ENCODE measurements at places on chromosomes 7 and 10. TPM values are rescaled to one million over a fixed set of nuclear protein-coding genes. Genes with fewer than 3 reads are reported as not detected.

DNA sequence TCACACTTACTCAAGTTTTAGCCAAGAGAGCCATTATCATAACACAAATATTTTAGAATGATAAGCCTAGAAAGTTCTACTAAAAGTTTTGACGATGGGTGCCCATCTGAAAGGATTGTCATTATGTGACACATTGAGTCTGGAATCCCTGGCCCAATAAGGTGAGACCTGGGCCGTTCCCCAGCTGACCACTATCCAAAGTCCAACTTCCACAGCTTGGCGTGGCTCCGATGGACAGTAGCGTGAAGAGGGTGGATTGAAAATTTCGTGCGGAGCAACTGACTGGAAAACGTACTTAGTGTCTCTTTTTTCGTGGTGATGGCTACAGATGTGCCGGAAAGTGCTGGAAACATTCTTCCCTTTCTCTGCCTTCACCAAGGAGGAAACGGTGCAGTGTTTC lies 439.0 kb upstream of the ZMIZ1 start:
- DNase-seq, result no peak

GRCh38 chr10:62422068-62422590 lies 48.0 kb downstream of the ZNF365 start:
- DNase-seq, result no peak

- no peak for DNase-seq
Observed at GRCh38 chr10:79940431-79940830, 8.5 kb downstream of the SFTPD start.

GRCh38 chr7:17434191-17434590 lies 135.7 kb downstream of the AHR start:
- DNase-seq, result no peak

DNA sequence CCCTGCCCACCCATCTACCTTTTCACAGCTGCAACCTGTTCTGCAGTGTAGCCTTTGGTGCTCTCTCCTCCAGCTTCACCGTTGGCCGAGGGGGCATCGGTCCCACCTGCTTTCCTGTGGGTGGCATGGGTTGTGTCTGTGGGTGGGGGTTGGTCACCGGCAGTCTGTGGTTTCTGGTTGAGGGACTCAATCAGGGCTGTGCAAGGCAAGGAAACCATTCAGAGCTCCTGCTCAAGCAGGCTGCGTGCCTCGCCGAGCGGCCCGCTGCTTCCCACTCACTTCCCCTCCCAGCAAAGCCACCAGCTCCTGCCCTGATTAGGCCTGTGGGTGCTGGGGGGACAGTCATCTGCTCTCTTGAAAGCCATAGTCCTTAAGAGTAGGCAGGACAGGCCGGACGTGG lies 9.8 kb downstream of the DNAJB12 start:
- DNase-seq, result no peak

DNA sequence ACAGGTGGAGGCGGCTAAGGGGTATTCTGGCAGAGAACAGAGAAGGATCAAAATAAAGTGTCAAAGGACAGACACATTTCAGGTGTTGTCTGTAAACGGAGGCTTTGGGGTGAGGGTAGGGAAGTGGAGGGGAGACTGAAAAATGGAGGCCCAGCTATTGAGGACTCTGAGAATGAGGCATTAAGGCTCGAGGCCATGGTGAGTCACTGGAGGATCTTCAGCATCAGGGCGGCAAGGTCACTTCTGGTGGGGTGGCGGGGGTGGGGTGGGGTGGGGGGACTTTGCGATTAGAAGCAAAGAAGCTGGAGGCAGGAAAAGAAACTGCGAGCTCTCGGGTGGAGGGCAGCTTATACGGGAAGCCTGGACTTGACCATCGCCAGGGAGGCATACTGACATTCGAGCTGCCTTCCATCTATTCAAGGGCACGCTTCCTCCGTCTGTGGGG lies 58.4 kb upstream of the PCGF5 start:
- no peak for DNase-seq

GRCh38 chr7:8176370-8177081 lies 85.4 kb downstream of the ICA1 start:
- no peak for DNase-seq

DNA sequence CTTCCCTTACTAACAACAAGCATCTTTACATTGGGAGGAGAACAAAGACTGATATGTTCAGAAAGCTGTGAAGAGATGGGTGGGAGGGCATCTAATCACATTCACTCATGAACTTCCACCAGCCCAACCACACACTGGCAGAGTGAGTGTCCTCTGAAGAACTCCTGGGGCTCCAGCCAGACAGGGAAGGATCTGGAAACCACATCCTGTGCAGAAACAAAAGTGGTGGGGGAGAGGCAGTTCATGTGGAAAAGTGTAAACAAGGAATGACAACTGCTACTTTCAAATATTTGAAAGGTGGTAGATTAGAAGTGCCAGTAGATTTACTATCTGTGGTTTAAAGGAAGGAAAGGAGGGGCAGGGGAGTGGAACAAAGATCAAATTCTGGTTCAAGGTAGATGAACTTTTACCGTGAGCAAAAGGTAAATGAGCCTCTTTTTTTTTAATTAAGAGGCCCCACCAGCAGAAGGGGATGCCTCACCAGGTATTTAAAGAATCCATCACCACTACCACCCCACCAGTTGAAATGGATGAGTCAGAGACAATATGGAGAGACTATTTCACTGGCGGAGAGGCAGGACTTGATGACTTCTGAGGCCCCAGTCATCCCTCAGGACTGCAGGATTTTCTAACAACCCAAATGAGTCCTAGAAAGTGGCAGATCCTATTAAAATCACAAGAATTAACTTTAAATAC lies 34.5 kb downstream of the GOT1 start:
- no peak for DNase-seq

- DNase-seq, result no peak
Observed at GRCh38 chr7:17934094-17934493, 6.2 kb downstream of the SNX13 start.

- DNase-seq, result no peak
Observed at GRCh38 chr10:29541422-29542210, 93.2 kb downstream of the SVIL start.

GRCh38 chr10:132996603-132997343 lies 54.4 kb upstream of the CFAP46 start:
- no peak for DNase-seq

DNA sequence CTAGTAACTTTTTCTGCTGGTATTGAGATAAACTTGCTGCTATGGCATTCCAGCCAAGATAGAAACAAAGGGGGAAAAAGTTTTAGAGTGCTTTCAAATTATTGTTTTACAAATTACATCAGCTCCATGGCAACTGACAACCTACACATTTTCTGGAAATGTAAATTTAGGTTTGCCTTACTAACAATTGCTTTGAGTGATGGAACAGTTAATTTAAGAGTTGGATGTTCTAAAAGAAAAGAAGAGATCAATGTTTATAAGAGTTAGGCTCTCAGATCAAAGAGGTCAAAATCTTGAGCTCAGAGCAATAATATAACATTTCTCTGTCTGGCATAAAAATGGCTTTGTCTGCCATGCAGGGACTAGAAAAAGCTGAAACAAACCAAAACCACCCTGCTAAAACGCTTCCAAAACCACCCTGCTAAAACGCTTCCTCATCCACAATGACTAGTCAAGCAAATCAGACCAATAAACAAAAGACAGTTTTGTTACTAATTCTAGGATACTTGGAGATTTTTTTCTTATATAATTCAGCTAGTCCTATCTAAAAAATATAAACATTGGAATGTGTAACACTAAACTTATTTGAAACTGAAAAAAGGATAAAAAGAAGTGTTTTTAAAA lies 32.3 kb downstream of the ORC5 start:
- no peak for DNase-seq

- no peak for DNase-seq
Observed at GRCh38 chr10:113959383-113959760, 84.3 kb upstream of the ADRB1 start.

Gene LDB3
- 0.74 TPM for polyA plus RNA-seq

Gene PTF1A
- polyA plus RNA-seq, result not detected

Gene ITIH5
- 21.4 TPM for polyA plus RNA-seq

Gene ARHGAP19
- polyA plus RNA-seq, result 20.9 TPM

Gene DNAJB9
- 48.1 TPM for polyA plus RNA-seq

Gene PCGF5
- 23.9 TPM for polyA plus RNA-seq

Gene CPA5
- not detected for polyA plus RNA-seq
